ENCODE measurements at places on chromosomes 4 and X.

DNA sequence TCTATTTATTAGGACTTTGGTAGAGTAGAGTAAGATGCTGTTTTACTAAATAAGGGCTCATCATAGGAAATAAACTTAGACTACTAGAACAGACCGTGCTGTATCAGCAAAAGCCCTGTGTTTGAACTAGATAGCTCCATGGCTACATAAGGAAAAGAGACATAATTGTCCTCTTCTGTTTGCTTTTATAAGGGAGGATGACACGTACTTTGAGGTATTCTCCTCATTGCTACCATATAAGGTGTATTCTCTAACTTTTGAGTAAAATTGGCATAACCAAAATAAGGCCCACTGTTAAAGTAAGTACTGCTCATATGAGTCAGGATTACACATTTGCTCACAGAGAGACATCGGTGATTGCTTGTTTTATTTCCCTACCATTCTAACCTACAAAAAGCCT lies 64.3 kb downstream of the PDLIM5 start:
- DNase-seq = no peak

- DNase-seq = no peak
Observed at GRCh38 chr4:23788460-23788859, 101.4 kb downstream of the PPARGC1A start.

- no peak for DNase-seq
Observed at GRCh38 chr4:25814301-25815136, 48.3 kb downstream of the SEL1L3 start.

DNA sequence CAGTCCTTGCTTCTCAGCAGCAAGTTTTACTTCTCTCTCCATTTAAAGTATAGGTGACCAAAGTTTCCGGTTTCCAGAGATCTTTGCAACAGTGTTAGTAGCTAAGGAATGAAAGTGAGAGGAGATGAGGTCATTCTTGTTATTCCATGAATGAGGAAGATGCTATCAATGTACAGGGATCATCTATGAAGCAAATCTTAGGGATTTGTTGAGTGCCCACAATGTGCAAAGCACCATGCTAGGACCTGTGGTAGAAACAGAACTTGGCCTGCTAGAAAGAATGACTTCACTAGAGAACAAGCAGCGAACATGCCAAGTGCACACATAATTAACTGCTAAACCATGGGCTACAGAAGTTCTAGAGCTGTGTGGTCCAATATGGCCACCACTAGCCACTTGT lies 112.5 kb downstream of the MID1 start:
- no peak for DNase-seq

DNA sequence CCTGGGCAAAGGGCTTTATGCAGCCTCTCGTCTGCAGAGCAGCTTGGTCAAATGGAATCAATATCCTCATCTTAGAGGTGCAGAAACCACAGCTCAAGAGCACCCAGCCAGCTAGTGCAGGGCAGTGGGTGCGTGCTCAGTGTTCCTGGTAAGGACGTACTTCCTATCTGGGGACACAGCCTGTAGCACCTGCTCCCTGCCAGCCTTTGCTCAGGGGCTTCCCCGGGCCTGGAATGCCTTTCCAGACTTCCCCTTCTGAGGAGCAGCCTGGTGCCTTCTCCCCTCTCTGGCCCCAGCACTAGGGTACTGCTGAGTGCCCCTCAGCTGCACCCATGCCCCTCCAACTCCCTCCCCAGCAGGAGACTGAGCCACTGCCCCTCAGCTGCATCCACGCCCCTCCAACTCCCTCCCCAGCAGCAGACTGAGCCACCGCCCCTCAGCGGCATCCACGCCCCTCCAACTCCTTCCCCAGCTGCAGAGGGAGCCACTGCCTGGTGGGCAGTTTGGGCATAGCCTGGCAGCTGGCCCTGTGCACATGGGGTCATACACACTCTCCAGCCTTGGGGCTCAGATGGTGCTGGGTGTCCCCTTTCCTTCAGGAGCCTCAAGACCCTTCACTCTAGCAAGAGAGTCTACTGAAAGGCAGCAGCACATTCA lies 42.2 kb upstream of the AFAP1 start:
- DNase-seq = no peak

DNA sequence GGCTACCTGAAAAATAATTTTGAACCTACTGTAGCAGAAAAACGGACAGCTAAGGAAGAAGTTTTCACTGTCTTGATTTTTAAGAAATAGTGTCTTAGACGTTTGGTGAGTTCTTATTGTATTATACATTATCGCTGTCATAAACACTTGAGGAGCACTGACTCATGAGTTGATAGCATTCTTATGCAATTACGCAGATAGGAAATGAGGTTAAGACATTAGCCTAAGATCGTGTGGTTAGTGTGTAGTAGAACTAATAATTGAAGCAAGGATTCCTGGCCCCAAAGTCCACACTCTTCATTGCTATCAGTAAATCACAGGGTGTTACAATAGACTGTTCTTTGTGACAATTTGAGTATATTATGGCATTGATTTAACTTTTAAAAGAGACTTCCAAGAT lies 238.1 kb downstream of the ARAP2 start:
- DNase-seq = no peak

DNA sequence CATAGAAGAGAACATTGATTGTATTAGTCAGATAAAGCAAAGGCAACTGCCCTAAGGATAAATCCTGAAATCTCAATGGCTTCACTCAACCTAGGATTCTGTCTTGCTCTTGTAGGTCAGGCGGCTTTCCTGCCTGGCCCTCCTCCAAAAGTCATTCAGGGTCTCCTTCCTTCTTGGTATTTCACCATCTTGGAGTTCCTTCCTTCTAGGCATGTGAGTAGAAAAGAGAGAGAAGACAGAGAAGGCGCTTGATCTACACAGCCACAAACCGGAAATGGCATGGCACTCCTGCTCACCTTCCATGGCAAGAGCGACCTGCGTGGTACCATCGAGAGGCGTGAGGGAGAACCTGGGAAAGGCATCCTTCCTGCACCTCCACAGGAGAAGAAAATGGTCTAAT lies 45.3 kb upstream of the HELT start:
- DNase-seq = no peak
